ENCODE measurements at places on chromosomes 3 and 15.

- no peak for DNase-seq
Measured at GRCh38 chr15:74799255-74799855, 13.3 kb upstream of the LMAN1L start.

DNA sequence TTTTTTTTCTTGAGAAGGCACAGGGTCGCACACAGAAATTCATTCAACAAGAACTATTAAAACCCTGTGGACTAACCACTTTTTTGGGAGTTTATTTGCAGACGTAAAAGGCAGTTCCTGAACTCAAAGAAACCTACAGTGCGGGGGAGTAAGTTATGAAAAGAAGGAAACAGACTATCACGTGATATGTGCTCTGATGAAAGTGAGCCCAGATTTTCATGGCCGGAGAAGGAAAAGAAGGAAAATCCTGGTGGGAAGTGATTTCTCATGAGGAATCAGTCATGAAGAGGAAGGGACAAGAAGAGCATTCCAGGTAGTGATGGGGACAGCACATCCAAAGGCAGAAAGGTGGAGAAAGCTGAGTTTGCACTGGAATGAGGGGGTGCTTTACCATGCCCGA lies 26.1 kb downstream of the SEMA6D start:
- no peak for DNase-seq

- no peak for DNase-seq
Measured at GRCh38 chr15:100335335-100335999, 6.3 kb downstream of the ADAMTS17 start.

DNA sequence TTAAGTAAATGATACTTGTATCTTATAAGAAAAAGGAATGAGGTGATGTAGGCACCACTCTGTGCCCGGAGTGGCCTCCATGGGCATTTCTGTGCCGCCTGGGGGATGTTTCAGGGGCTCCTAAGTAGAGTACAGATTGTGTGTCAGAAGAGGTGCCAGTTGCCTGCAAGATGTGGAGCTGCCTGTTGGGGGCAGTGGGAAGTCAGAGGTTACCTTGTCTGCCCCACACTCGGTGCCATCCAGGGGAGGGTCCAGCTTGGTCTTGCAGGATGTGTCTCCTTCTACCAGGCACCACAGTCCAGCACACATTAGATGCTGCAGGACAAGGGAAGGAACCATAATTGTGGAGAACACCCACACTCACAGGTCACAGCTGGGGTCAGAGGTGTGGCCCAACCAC lies 208.8 kb downstream of the ADAMTS17 start:
- no peak for DNase-seq

GRCh38 chr15:99167640-99168039 lies 62.8 kb downstream of the SYNM start:
- no peak for DNase-seq

DNA sequence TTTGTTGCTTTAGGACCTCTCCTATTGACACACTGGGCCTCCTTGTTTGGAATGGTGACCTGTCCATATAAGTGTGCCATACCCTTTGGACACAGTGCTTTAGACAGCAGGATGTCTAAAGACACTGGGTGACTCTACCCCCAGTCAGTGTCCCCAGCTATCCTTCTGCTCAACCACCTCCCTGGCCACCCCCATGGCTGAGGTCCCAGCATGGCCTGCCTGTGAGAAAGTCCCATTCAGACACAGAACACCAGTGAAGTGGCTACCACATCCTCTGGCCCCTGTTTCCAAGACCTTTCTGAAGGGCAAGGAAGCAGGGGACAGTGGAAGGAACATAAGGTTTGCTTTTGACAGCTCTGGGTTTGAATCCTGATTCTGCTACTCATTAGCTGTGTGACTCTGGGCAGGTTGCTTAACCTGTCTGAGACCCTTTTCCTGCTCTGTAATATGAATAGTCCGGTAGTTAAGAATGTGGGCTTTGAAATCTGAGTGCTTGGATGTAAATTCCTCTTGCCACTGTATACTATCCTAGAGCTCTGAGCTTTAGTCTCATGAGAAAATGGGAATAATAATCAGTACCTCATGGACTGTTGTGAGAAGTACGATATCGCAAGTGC lies 6.3 kb upstream of the AP3S2 start:
- no peak for DNase-seq

GRCh38 chr15:41022487-41023090 lies 69.3 kb downstream of the CHAC1 start:
- DNase-seq, result no peak

GRCh38 chr3:131797776-131798175 lies 237.0 kb downstream of the CPNE4 start:
- no peak for DNase-seq

DNA sequence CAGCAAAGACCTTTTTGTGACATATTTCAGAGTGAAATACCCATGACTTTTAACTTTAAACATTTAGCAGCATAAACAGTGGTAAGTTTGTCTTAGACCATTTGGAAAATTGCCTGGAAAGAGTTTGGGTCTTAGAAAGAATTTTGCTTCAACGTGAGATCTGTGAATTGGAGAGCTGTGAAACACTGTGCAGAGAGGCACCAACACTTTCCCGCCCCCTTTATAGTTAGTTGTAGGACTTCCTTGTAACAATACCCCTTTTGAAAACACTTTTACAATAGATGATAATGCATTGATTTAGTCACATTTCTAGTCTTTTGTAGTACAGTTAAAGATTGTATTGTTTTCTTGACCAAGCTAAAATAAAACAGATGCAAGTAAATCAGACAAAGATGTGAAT lies 43.5 kb upstream of the MBNL1 start:
- no peak for DNase-seq

DNA sequence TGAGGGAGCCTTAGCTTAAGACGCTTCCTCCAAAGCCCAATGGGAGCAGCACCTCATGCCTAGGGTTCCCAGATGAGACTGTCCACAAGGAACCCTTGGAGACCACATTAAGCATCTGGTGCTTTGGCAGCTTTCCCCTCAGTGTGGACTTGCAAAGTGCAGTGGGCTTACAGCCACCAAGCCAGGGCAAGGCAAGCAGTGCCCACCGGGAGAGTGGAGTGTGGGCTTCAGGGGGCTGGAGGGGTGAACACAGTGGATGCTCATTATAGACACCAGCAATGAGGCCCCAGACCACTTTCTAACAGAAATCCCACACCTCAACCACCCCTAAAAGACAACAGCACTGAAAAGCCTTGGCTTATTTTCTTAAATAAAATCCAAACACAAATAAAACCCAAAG lies 9.1 kb upstream of the MUSTN1 start:
- no peak for DNase-seq

- no peak for DNase-seq
Measured at GRCh38 chr15:66803749-66804148, 101.7 kb downstream of the SMAD6 start.

GRCh38 chr15:41544650-41545015 lies 576 bp upstream of the RPAP1 start:
- no peak for DNase-seq

DNA sequence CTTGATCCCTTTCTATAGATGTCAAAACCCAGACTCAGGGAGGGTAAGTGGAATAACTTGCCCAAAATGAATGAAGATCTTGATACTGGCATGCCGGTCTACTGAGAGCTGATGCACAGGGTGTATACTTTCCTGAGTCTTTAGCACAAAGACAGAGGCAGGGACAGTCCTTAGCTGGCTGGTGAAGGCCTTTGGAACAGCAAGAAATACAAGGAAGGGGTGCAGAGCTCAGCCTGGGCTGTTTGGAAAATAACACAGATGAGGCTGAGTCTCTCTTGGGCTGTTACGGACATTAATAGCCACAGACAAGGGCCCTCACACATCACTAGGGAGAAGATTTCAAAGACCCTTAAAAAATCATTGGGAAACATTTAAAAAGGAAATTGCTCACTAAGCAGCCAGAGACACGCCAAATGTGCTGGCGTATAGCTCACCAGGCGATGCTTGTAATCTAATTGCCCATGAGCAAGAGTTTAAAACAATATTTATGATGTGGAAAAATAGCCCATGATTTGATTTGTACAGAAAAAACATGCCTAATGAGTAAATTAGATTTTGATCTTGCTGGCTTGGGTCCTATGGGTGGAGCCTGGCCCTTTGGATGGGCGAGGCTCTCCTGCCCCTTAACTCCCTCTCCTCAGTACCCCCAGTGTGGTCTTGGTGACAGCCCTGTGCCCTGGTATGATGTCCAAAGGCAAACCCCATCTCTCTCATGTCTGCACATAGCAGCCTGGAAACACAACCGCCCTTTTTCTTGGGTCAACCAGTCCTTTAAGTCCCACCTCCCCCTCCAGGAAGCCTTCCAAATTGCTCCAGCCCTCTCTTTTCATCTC lies 81.8 kb upstream of the MRPS22 start:
- no peak for DNase-seq

- DNase-seq, result no peak
Measured at GRCh38 chr3:150300388-150300787, 107.7 kb upstream of the TSC22D2 start.

DNA sequence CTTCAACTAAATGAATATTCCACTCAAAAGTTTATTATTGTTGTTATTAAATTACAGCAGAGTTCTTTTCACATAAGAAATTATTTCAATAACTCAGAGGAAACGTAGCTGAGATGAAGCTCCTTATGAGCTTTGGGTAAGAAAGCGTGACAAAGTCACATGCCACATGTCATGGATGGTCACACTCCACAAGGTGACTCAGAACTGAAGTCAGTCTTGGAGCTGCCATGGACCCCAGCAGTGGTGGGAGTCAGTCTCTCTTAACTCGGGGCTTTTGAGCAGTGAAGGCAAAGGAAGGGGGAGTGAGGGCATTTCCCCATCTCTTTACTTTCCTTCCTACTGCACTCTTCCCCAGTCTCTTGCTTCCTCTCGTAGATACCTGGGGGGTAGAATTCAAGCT lies 87.5 kb upstream of the FAM3D start:
- DNase-seq, result no peak

GRCh38 chr3:49799761-49800160 lies at the start of gene CDHR4:
TSS of gene CDHR4 (minus strand) at chr3:49799873. CDS start at chr3:49799812, 61 bp downstream.
- no peak for DNase-seq

GRCh38 chr15:72790302-72790910 lies 6.8 kb upstream of the ADPGK start:
- DNase-seq, result no peak

DNA sequence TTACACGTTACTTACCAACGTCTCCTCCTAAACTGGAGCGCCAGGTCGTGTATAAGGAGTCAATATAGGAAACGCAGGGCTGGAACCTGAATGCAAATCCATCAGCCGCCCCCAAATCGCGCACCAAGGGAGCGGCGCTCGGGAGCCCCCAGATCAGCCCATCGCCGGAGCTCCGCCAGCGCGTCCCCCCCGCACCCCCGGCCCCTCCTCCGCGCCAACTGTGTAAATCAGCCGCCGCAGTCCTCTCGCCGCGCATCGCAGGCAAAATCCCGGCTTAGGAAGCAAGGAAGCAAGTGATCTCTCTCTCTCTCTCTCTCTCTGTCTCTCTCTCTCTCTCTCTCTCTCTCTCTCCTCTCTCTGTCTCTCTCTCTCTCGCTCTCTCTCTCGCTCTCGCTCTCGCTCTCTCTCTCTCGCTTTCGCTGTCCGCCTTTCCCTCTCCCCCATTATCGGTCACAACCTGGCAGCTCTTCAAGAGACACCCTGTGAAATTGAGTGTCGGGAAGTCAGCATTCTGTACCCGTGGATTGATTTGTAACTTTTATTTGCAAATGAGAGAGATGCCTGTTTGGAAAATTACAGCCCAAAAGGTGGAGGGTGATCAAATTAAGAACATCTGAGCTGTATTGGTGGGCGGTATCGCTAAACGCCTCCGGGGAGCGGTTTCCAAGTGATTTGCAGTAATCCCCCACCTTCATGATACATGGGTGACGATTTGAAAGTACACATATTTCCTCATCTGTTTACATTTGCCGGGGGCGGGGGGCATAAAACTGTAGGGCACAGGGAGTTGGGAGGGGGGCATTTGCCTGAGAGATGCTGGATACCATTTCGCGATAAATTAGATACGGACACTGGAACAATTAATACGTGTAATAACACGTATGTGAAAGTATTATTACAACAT lies 645 bp upstream of the SLITRK3 start:
- no peak for DNase-seq

DNA sequence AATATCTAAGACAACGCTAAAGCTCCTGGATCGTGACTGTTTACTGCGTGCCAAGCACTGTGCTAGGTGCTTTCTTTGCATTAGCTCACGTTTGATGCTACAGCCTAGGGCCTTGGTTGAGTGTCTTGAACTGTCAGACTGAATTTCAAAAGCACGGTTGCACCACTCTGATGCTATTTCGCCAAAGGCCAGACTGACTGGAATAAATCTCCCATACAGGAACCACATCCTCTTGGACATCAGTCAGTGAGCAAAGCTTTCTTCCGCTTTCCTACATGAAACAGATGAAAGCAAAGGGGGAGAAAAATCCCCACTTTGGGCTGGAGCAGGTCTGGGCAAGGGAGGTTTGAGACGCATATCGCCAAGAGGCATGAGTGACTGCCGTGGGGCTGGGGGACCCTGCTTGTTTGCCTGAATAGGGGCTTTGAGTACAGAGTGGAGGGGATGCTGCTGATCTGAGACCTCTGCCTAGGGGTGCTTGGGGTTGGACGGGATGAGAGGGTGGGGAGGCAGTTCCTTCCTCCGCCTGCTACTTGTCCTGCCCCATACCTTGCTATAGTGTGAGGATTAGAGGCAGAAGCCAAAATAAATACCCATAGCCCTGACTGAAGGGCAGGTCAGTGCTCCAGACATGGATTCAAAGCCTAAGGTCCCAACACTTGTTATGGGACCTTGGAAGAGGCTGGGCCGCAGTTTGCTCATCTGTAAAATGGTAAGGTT lies 5.3 kb downstream of the FGD5 start:
- no peak for DNase-seq

- DNase-seq, result no peak
Measured at GRCh38 chr15:61702224-61703020, 357.8 kb downstream of the VPS13C start.

Measured in activated CD4-positive, alpha-beta T cell treated with anti-CD3 and anti-CD28 coated beads, Interleukin-2, amount 50 U/mL, for 24 hours (primary cell).